Myocyte (in vitro differentiated cells): ENCODE measurements at places on chromosomes 5 and 9.

DNA sequence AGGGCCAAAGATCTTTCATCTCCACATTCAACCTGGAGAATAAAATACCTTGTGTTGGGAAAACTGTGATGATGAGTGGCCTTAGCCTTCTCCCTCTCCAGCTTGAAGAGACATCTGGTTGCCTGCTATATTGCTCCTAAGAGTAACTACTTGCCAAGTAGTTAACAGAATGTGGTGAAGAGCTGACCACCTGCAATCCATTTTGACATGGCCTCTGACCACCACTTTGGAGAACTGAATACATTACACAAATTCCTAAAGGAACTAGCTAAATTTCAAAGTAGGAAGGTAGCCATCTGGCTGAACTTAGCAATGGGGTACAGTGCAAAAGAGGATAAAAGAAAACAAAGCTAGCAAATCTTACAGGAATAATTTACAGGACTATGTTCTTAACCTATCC lies 7.2 kb downstream of the TBCA start:
- peak; percentile 8 for DNase-seq

DNA sequence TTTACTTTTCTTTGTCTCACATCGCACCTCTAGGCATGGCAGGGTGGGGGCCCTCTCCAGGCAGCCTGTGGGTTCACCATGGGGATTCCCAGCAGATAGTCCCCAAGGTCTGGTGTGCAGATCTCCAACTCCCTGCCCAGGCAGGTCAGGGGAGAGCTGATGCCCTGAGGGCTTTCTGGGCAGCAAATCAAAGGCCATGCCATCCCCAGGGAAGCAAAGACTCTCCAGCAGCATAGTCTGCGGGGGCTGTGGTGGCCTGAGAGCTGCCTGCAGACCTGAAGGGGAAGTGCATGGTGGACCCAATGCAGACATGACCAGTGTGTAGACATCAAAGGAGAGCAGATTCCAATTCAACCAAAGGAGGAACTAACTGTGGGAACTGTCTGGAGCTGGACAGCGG lies 7.7 kb downstream of the NEURL1B start:
- DNase-seq, result no peak

DNA sequence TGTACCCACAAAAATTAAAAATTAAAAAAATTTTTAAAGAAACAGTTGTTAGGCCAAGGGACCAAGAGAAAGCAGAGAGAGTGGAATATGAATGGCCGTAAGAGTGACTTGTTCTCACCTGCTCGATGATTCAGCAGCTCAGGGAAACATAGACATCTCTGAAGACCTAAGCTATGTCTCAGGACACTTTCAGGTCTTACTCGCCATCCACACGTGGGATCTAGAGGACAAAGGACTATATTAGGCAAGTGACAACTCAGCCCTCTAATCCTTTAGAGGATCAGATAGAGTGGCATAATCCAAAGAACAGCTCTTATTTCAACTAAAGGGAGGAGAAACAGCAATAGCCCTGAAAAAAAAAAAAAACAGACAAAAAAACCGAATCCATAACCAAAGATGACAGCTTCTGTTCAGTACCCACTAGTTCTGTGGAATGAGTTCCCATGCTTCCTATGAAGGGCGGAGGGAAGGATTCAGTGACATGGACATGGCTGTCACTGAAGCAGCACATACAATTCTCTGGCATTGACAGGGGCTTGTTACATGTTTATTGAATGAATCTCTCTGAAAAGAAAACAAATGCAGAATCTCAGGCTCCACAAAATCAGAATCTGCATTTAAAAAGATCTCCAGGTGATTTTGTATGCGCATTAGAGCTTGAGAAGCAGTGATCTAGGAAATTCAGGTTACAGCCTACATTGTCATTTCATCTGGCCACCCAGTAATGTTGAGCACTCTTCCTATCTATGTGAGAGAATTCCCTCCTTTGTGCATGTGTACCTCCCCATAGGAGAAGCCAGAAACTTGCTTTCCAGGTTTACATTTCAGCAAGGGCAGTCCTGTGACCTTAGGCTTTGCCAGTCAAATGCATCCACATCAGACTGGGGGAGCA lies 96.0 kb downstream of the KIAA1958 start:
- peak; percentile 16 for DNase-seq

- no peak for DNase-seq
Observed at GRCh38 chr5:329768-330167, 8.3 kb downstream of the AHRR start.

GRCh38 chr5:6606884-6607558 lies 25.8 kb downstream of the NSUN2 start:
- DNase-seq, result no peak

- DNase-seq, result no peak
Observed at GRCh38 chr9:76949865-76950264, 44.0 kb upstream of the PRUNE2 start.

- no peak for DNase-seq
Observed at GRCh38 chr5:53568871-53569270, 8.4 kb downstream of the NDUFS4 start.

- no peak for DNase-seq
Observed at GRCh38 chr9:116933251-116933650, 246.1 kb downstream of the TRIM32 start.

GRCh38 chr9:130477564-130477963 lies 32.8 kb downstream of the ASS1 start:
- DNase-seq, result no peak

DNA sequence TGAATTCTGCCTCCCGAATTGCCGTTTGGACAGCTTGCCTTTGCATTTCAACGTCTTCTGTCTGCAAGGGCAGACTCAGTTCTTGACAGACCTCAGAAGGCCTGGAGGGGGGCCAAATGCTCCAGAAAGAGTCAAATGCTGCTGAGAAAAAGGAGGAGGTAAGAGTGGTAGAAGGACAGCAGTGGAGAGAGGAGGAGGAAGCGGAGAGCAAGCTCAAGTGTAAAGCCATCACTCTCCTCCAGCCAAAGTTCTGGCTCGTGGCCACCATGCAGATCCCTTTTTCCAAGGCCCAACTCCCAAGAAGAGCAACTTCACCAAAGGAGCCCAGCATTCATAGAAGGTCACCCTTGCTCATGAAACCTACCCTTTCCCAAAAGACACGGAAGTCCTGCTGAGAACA lies 36.9 kb upstream of the SMIM23 start:
- DNase-seq, result no peak
